ENCODE measurements at places on chromosomes 6 and 20.
A peak's percentile ranks its signal among the peaks of the same experiment; 100 is the strongest.

- H3K27me3 ChIP-seq, result no peaks in the 10 kb centered on the region
- no peaks in the 10 kb centered on the region for H3K4me1 ChIP-seq
- no peak overlapping the region for H3K4me3 ChIP-seq
- H3K36me3 ChIP-seq, result no peaks in the 10 kb centered on the region
- no peak overlapping the region for H3K27ac ChIP-seq
- no peak for DNase-seq
These were observed 14.5 kb upstream of the RGS17 start for GRCh38 chr6:153145591-153145990.

GRCh38 chr20:54506643-54507042 is 31.2 kb downstream of the DOK5 start:
- no peaks in the 10 kb centered on the region for H3K36me3 ChIP-seq
- no peak for DNase-seq
- H3K4me1 ChIP-seq, result no peaks in the 10 kb centered on the region
- no peak overlapping the region for H3K27ac ChIP-seq
- no peaks in the 10 kb centered on the region for H3K27me3 ChIP-seq
- H3K4me3 ChIP-seq, result no peak overlapping the region

DNA sequence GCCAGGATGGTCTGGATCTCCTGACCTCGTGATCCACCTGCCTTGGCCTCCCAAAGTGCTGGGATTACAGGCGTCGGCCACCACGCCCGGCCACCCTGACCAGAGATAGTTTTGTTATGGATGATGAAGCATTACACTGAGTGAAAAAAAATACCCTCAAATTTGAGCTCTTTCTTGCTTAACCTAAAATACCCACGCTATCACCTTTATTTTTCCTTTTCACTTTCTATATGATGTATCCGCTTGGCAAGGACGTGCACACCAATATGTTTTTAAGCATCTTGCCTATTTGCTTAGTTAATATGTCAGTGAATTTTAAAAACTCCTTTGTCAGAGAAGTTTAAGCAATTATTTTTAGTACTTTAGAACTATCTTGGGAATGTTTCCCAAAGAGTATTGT is 150.4 kb downstream of the INSM1 start:
- H3K36me3 ChIP-seq, result no peaks in the 10 kb centered on the region
- no peak overlapping the region for H3K27ac ChIP-seq
- no peak for DNase-seq

GRCh38 chr6:41200901-41201763 is at the start of gene TREML2:
TREML2 (minus strand) TSS chr6:41201149; CDS start chr6:41201008, 141 bp downstream.
- no peak for DNase-seq
- H3K27ac ChIP-seq, result no peak within 1 kb of the TSS
- H3K4me3 ChIP-seq, result no peak within 1 kb of the TSS
- H3K4me1 ChIP-seq, result no peaks in the 10 kb centered on the region
- H3K27me3 ChIP-seq, result peaks cover 8% of the 10 kb centered on the region
- H3K36me3 ChIP-seq, result no peaks in the 10 kb centered on the region

GRCh38 chr6:3831761-3832530 is 17.2 kb upstream of the FAM50B start:
- H3K4me3 ChIP-seq, result no peak overlapping the region
- H3K27me3 ChIP-seq, result no peaks in the 10 kb centered on the region
- no peak overlapping the region for H3K27ac ChIP-seq
- DNase-seq, result no peak

DNA sequence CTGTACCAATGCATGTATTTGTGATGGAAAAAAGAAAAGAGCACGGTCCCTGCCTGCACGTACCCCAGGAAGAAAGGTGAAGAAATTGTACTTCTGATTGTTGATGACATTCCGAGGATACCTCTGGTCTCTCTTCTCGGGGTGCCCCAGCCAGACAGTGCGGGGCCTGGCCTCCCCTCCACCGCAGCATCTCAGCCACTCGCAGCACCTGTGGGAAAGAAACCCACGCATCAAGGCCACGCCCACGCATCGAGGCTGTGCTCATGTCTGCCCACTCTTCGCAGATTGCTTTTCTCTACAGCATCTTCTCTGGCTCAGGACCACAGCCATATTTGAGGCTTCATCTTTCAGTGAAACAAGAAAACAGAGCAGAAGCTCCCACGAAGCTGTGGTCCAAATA is 38.4 kb downstream of the ATP9A start:
- H3K36me3 ChIP-seq, result no peaks in the 10 kb centered on the region
- 0 out of 2 replicates have a peak, but pooled peaks cover 5% of the 10 kb centered on the region for H3K4me1 ChIP-seq
- H3K4me3 ChIP-seq, result no peak overlapping the region

- DNase-seq, result no peak
- H3K36me3 ChIP-seq, result no peaks in the 10 kb centered on the region
- peaks cover 3% of the 10 kb centered on the region for H3K4me1 ChIP-seq
- no peaks in the 10 kb centered on the region for H3K27me3 ChIP-seq
- no peak overlapping the region for H3K4me3 ChIP-seq
These were observed 24.3 kb downstream of the AKAP7 start for GRCh38 chr6:131159578-131159977.

- H3K27me3 ChIP-seq, result no peaks in the 10 kb centered on the region
- peaks cover 3% of the 10 kb centered on the region for H3K36me3 ChIP-seq
- no peak overlapping the region for H3K4me3 ChIP-seq
- DNase-seq, result no peak
These were observed 77.2 kb downstream of the OR2B2 start for GRCh38 chr6:27834879-27835549.

GRCh38 chr6:111750753-111751673 is 122.2 kb downstream of the FYN start:
- no peak overlapping the region for H3K4me3 ChIP-seq
- H3K4me1 ChIP-seq, result no peaks in the 10 kb centered on the region
- H3K36me3 ChIP-seq, result no peaks in the 10 kb centered on the region
- DNase-seq, result no peak
- H3K27ac ChIP-seq, result no peak overlapping the region

DNA sequence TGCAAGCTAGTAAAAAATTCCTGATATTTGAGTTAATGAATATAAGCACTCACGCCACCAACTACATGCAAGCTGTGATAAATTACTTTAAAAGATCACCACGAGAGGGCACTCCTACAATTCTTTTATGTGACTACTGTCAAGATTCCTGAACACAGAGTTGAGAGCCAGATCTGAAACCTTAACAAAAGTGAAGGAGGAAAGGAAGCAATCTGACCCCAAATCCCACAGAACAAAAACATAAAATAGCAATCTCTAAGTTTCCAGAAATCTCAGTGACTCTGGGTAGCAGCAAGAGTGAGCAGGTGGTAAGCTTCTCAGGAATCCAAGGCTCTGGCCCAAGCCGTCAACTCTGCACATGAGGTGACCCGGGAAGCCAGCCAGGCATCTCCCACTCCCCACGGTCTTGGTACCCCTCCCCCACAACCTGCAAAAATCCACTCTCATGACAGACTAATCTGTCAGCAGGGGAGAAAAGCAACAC is 55.1 kb downstream of the STAU1 start:
- peak; percentile 18 for DNase-seq
- no peaks in the 10 kb centered on the region for H3K4me1 ChIP-seq
- no peaks in the 10 kb centered on the region for H3K36me3 ChIP-seq
- no peak overlapping the region for H3K27ac ChIP-seq
- H3K4me3 ChIP-seq, result no peak overlapping the region

- no peak for DNase-seq
- H3K27ac ChIP-seq, result no peak overlapping the region
- no peaks in the 10 kb centered on the region for H3K27me3 ChIP-seq
- no peaks in the 10 kb centered on the region for H3K4me1 ChIP-seq
These were observed 146.7 kb upstream of the TAB2 start for GRCh38 chr6:149170564-149171452.

DNA sequence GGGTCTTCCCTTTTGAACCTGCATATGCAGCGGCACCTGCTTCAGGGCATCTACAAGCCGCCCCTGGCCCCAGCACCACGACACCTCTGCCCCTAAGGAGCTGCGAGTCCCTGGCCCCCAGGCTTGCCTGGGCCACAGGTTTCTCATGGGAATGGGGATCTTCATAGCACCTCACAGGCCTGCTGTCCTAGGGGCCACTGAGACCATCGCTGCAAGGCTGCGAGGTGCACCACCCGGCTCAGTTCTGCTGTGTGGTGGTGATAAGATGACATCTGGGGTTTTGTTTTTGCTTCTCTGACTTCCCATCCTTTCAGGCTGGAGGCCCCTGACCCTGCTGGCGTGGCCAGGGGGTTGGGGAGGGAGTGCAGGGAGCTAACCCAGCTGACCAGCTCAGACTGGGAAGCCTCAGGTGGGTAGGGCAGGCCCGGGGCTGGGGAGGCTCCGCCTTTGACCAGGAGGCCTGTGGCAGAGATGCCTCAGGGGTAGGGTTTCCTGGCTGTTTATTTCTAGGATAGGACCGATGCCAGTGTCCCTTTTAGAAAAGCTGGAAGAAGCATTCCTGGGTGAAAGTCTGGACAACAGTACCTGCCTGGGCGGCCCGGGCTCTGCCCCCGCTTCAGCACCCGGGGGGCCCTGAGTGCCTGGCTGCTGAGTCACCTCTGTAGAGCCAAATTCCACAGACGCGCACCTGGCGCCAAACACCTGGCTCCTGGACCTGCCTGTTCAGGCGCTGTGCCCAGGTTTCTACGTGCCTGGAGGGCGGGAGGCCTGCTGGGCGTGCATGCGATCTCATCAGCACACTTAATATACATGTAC is 264.7 kb downstream of the DLL1 start:
- H3K36me3 ChIP-seq, result no peaks in the 10 kb centered on the region
- no peaks in the 10 kb centered on the region for H3K27me3 ChIP-seq
- H3K4me1 ChIP-seq, result no peaks in the 10 kb centered on the region
- no peak overlapping the region for H3K4me3 ChIP-seq

GRCh38 chr6:97174471-97174870 is 108.5 kb downstream of the MMS22L start:
- H3K27me3 ChIP-seq, result no peaks in the 10 kb centered on the region
- DNase-seq, result no peak
- no peaks in the 10 kb centered on the region for H3K4me1 ChIP-seq
- H3K4me3 ChIP-seq, result no peak overlapping the region
- H3K36me3 ChIP-seq, result no peaks in the 10 kb centered on the region

GRCh38 chr20:63737945-63738686 is 1.5 kb upstream of the SLC2A4RG start:
- DNase-seq, result no peak
- no peaks in the 10 kb centered on the region for H3K36me3 ChIP-seq
- no peak overlapping the region for H3K27ac ChIP-seq
- H3K27me3 ChIP-seq, result no peaks in the 10 kb centered on the region
- H3K4me3 ChIP-seq, result no peak overlapping the region

- no peak for DNase-seq
- H3K27ac ChIP-seq, result peak overlapping the region; percentile 34
- no peaks in the 10 kb centered on the region for H3K27me3 ChIP-seq
- peaks cover 59% of the 10 kb centered on the region for H3K4me1 ChIP-seq
- H3K36me3 ChIP-seq, result no peaks in the 10 kb centered on the region
- no peak overlapping the region for H3K4me3 ChIP-seq
These were observed 2.3 kb upstream of the SOX18 start for GRCh38 chr20:64051561-64052325.

DNA sequence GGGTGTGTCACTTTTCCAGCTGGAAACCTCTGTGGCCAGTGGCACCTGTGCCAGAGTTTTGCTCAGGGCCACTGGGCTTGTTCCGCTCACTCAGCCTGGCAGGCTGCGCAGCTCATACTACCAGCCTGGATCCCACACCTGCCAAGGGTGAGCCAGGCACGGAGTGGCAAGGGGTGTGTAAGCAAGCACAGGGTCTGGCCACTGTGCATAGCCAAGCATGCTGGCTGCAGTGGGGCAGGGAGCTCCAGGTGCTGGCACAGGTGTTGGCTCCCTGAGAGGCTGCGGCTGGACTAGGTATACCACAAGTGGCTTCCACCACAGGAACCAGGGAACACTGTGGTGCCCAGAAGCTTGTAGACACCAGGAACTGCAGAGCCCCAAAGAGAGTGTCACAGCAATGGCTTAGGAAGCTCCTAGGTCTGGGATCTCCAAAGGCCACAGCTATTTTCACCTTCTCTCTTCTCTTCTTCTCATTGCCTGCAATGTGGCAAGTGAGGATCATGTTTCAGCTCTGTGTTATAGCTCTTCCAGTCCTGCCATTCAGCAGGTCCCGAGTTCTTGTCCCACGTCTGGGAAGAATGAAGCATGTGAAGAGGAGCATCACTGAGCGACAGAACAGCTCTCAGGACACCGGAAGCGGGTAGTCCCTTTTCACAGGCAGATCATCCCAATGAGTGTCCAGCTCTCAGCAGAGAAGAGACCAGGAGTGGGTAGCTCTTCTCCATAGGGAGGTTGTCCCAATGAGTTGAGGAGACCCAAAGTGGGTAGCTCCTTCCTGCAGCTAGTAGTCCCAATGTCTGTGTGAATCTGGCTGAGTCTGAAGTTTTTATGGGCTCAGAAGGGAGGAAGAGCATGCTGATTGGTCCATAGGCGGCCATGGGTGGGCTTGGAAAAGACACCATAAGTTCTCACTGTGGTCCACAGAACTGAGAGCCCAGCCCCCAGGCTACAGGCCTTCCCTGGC is 41.3 kb downstream of the WASF1 start:
- no peaks in the 10 kb centered on the region for H3K27me3 ChIP-seq
- no peaks in the 10 kb centered on the region for H3K36me3 ChIP-seq
- H3K27ac ChIP-seq, result no peak overlapping the region
- no peaks in the 10 kb centered on the region for H3K4me1 ChIP-seq
- H3K4me3 ChIP-seq, result no peak overlapping the region
- no peak for DNase-seq

- no peaks in the 10 kb centered on the region for H3K36me3 ChIP-seq
- no peak for DNase-seq
- H3K27me3 ChIP-seq, result no peaks in the 10 kb centered on the region
- H3K4me3 ChIP-seq, result no peak overlapping the region
- H3K27ac ChIP-seq, result no peak overlapping the region
These were observed 125.1 kb downstream of the OLIG3 start for GRCh38 chr6:137369136-137369535.

GRCh38 chr6:110643175-110643574 is 166.8 kb upstream of the SLC22A16 start:
- no peaks in the 10 kb centered on the region for H3K27me3 ChIP-seq
- DNase-seq, result no peak
- no peak overlapping the region for H3K27ac ChIP-seq
- H3K4me1 ChIP-seq, result no peaks in the 10 kb centered on the region

- H3K4me1 ChIP-seq, result peaks cover 80% of the 10 kb centered on the region
- no peak for DNase-seq
- no peak overlapping the region for H3K4me3 ChIP-seq
- no peaks in the 10 kb centered on the region for H3K27me3 ChIP-seq
These were observed 23.0 kb downstream of the ELOVL5 start for GRCh38 chr6:53325785-53326184.

DNA sequence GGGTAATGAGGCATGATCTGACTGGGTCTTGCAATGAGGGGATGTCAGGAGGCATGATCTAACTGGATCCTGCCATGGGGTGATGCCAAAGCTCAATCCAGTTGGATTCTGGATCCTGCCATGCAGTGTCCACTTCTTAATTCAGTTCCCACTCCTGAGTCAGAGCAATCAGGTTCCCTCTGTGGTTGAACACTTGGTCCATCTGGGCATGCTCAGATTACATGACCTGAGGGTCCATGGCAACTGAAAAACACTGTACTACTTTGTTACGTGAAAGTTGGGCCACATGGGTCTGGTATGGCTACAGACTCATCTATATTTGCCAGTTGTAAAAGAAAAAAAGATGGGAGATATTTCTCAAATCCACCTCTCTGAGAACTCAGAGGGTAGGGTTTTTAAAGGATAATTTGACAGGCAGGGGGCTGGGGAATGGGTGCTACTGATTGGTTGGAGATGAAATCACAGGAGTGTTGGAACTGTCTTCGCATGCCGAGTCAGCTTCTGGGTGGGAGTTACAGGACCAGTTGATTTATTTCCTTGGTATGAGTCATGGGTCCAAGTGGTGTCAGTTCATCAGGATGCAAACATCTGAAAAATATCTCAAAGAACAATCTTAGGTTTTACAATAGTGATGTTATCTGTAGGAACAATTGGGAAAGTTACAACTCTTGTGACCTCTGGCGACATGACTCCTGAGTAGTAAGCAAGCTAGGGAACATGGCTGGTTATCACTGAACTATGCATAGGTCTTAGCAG is 21.6 kb downstream of the C6orf163 start:
- H3K4me3 ChIP-seq, result no peak overlapping the region
- H3K27me3 ChIP-seq, result no peaks in the 10 kb centered on the region
- H3K4me1 ChIP-seq, result no peaks in the 10 kb centered on the region
- no peak for DNase-seq
- no peak overlapping the region for H3K27ac ChIP-seq
- H3K36me3 ChIP-seq, result no peaks in the 10 kb centered on the region
